ENCODE measurements at places on chromosomes 4 and X.

DNA sequence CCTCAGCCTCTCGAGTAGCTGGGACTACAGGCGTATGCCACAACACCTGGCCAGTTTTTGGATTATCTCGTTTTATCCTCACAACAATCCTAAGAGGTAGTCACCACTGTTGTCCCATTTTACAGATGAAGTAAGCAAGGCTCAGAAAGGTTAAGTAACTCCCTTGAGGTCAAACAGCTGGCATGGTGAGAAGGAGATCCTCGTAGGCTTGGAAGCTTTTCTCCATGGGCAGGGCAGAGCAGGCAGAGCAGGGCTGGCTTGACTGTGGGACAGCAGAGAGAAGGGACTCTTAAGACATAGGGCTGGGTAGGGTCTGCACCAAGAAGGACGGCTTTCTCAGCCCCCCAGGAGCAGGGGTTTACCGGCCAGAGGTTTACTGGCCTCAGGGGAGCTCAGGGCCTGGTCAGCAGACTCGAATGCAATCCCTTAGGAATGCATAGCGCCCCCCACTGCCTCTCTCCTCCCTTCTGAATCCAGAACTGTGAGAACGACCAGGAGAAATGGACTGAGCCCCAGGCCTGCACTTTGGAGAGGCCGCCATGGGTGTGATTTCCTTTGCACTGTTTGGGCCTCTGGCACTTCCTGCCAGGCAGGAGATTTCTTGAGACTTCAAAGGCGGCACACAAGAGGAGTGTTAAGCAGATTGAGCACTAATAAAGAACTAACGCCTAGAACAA is 14.0 kb upstream of the CDKN2AIP start:
- no peak for DNase-seq

GRCh38 chr4:4645743-4646142 is 103.9 kb upstream of the STX18 start:
- no peak for DNase-seq

GRCh38 chrX:10120331-10120730 is 36.4 kb upstream of the CLCN4 start:
- no peak for DNase-seq

GRCh38 chr4:127782025-127782274 is 172 bp upstream of the HSPA4L start:
- DNase-seq: peak; percentile 92

GRCh38 chr4:55819634-55820033 is at the start of gene EXOC1L:
TSS of gene EXOC1L (plus strand) at chr4:55819790. CDS start at chr4:55820027, 237 bp downstream.
- DNase-seq: no peak

- DNase-seq: no peak
These were observed 300.6 kb upstream of the SPANXN1 start for GRCh38 chrX:144946666-144947065.

- DNase-seq: peak; percentile 35
These were observed 62.1 kb upstream of the LANCL3 start for GRCh38 chrX:37509349-37509748.

DNA sequence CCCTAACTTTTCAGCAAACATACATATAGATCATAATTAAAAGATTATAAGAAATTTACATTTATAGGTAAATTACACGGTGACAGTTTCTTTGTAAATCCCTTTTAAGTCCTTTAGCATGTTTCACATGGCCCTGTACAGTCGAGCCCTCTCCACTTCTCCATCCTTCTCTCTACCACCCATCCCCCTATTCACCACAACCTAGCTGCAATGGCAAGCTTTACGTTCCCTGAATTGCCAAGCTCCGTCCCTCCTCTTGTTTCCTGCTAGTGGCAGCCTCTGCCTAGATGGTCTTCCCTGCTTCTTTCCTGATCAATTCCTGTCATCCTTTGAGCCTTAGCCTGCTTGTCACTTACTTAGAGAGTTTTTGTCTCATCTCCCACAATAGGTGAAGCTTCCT is 116.2 kb downstream of the TMA16 start:
- no peak for DNase-seq

- peak; percentile 75 for DNase-seq
These were observed 133.6 kb upstream of the GIMD1 start for GRCh38 chr4:106502106-106502699.

GRCh38 chr4:41346306-41347061 is 89.8 kb downstream of the UCHL1 start:
- DNase-seq: peak; percentile 22

DNA sequence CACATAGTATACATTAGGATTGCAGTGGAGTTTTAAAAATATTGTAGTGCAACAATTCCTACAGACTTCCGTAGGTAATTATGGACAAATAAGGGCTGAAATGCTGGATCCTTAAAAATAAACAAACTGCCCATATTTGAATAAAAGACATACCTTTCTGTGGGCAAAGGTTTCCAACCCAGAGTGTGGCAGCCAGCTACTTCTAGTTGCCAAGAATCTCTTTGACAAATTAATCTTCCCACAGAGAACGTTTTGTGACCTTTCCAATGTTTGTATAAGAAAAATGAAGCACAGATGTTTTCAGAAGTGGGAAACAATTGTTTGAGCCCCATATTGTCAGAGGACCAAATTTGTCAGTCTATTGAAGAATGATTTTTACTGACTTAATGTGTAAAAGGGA is 21.1 kb downstream of the GRPR start:
- DNase-seq: no peak

GRCh38 chr4:16055471-16055870 is 28.4 kb downstream of the PROM1 start:
- no peak for DNase-seq

GRCh38 chr4:17797808-17798207 is 12.7 kb downstream of the DCAF16 start:
- no peak for DNase-seq

DNA sequence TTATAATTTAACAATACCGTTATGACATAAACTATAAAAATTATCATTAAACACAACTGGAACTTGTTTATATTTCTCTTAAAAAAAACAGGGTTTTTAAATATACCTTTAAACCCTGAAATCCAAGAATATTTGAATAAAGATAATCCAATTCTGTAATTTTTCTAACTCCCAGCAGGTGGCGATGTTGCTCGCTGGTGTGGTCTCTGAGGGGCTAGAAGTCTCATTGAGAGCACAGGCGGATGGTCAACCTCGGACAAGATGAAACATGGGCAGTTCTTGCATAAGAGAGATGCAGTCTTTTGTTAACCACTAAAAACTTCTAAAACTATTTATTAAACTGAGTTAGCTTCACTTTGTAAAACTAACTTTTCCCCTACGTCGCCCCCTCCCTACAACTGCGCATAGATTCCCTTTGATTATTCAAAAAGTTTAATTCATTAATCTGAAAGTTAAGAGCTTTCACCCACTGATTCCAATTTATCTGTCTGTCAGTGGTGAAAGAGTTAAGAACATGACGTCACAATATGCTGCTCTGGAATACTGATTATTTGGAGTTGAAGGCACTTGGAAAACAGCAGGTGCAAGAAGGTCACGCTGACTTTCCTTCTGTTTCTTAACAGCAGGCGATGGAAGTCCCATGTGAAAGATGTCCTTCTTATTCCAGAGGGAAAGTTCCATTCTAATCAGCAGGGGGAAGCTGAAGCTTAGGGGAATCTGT is 29.5 kb downstream of the DMP1 start:
- DNase-seq: peak; percentile 69

DNA sequence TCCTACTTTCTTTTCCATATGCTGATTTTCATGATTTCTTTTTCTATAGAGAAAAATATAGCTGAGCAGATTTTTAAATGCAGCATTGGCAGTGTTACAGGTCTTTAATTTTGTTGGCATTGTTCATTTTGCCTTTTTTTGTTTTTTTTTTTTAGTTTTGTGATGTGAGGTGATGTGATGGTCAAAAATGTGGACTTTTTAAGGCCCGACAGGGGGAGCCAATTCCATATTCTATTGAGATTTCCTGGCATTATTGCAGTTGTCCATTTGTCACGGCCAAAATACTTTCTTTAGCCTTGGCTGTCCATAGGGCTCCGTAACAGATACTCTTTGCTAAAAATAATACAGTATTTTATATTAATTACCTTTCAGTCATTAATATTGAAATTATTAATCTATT is 47.8 kb downstream of the SLIT2 start:
- peak; percentile 75 for DNase-seq

DNA sequence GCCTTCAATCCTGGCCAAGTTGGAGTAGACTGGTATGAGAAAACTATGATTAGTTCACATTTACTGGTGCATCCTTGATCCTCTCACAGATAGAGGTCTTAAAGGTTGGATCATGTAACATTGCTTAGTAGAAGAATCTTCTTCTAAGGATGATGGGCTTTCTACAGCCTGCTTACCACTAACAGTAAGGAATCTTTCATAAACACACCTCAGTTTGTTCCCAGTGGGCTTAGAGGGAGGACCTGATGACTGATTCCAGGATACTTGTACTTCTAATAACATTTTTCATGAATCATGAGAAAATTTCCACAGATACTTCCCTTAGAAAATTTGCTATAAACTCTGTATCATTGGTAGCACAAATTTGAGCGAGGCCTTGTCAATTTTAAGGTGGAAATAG is 40.6 kb downstream of the CCNI start:
- DNase-seq: no peak

DNA sequence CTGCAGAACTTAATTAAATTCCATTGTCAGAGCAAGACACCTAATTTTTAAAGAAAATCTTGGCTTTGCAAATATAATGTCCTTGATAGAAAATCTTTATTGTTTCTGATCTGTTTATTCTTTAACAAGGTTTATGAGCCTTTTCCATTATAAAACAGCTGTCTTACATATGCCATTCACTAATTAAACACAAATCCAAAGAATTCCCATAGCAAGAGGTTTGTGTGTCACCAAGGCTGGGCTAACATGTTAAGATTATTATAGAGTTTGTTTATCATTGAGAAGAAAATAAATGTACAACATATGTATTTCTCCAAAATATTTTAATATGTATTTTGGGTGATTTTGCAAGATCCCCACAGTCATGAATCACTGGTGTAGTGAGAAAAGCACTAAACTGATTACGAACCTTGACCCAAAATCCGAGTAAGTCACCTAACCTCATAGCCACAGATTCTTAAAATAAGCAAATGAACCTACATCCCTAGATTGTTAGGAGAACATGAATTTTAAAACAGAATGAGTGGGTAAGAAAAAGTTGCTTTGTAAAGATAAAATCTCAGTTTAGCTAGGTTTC is 694.8 kb upstream of the INTU start:
- DNase-seq: no peak

GRCh38 chr4:142585411-142585810 is 260.7 kb downstream of the INPP4B start:
- no peak for DNase-seq

DNA sequence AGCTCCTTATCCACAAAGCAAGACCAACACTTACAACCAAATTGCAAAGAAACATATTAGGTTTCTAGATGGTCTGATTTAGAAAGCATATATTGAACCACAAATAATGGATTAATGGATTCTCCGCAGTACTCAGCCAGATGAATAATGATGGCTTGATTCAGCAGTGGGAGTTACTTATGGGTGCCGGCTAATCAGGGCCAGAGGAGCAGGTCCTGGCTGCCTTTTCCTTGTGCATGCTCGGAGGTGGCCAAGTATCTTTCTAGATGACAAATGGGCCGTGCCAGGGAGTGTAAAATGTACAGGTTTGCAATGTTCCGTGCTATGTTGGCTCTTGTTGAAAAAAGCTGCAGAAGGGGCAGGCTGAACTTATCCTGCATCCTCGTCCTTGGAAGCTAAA is 70.2 kb downstream of the VCX3A start:
- DNase-seq: no peak

DNA sequence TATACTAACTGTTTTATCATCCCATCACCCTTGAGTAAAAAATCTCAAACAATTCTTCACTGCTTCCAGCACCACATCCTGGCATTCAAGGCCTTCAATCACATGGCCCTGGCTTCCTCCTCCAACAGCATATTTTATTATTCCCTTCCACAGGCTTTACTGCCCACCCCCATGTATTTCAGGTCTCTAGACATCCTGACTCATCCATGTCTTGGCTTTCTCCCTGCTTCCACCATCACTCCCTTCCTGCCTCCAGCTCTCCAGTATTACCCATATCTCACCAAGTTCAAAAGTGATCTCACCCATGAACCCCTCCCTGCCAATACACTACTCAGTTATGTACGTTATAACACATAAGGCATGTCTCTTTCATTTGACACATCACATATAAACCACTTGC is 34.7 kb upstream of the PLAC1 start:
- no peak for DNase-seq

DNA sequence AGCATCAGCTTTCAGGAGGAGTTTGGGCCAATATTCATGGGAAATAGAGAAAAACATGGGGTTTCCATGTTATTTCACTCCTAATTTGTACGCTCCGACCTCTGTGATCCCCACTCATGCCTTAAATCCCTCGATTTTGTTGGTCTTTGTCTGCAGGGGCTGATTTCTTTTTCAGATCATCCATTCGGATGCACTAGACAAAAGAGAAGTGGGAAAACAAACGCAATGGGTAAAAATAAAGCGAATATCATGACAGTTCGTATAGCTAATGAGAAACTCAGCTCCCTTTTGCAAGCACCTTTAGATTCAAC is 139.1 kb upstream of the PLAC1 start:
- DNase-seq: no peak

DNA sequence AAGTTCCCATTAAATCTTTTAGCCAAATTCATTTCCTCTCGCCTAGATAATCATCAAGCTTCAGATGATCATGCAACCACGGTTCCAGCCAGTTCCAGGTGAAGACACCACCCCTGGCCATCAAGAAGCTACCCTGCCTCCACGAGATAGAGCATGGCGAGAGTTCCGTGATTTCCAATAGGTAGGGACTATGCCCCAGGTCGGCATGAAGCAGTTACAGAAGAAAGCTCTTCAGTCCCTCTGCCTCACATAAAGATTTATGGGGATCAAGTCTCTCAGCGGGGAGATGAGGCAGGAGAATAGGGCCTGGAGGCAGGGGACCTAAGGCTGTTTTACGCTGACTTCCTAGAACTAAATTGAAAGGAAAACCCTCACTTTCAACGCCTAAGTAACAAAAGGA is 183.9 kb downstream of the OR13H1 start:
- DNase-seq: no peak

DNA sequence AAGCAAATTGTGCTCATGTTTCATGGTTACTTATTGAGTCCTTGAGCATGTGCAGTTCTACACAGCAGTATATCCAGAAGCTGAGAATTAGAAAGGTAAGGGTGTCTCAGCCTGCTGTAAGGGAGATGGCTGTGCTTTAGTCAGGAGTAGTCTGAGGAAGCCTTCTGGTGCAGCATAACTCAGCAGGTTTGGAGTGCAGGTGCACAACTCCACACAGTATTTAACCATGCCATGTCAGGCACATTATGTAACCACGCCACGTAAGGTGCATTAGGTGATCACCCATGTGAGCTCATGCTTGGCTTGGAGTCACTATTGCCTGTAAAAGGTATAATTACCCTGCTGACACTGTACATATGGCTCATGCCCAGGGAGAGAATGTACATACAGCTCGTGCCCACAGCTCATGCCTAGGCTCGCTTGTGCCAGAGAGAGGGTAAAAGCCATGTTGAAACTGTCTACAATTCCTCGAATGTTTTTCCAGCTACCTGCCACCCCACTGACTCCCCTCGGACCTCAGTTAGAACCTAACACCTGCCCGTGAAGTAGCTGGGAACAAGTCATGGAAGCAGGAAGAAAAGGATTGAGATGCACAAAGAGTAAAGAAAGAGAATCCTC is 37.8 kb downstream of the UCHL1 start:
- DNase-seq: peak; percentile 81
